ENCODE measurements at places on chromosomes 3 and 15.

DNA sequence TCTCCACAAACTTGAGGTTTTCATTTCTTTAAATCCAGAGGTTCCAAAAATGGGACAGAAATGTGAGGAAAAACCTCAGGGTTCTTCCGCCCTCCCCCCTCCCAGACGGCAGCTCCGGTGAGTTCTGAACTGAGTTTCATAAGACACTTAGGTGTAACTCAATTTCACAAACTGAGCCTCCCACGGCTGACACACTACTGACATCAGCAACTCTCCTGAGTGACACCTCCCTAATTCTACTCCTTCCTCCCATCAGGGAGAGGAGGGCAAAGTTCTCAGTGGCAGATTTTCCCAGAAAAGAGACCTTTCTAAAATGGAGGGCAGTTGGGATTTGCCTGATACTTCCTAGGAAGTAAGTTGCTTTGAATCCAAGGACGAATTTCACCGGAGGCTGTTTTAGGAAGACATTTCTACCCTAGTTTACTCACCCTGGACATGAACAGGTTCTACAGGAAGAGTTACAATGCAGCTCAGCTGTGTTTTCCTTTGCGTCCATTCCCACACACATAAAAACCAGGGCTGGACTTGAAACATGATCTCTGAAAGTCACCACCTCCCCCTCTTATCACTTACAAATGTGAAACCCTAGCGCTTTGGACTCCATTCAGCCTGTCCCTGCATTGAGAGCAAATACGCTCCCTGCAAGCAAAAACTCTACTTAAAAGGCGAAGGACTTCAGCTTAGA, 78.1 kb upstream of the LMOD3 start:
- no peak for DNase-seq

DNA sequence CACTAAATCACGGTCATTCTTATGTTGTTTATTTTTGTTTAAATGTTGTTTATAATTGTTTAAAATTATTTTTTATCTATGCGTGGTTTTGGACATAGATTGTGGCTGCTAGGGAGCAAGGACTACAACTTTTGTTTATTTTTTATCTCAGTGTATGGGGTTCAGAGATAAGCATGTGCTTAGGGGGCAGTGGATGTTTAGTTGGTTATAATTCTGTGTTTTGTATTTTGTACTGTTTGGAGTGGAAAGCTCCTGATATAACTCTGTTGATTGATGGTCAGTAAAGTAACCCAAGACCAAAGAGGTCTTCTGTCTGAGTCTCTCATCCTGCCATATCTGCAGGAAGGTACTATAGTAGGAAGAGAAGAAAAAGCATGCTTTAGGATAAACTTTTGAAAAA, 36.5 kb upstream of the NPHP3 start:
- no peak for DNase-seq

DNA sequence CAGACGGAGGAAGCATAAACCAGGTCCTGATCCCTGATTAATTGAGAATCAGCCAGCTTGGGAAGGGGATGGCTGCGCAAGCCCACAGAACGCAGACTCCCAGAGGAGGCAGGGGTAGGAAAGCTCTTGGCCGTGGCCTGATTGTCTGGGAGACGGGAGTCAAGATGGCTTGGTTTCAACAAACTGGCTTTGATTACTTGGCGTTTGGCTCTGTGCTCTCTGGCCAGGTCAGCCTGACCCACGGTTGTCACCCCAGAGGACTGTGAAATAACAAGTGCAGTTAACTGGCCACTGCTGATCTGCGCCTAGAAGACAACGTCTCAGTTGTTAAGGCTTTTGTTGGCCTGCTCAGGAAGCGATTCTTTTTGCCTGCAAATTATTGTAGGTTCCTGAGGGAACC, 387.0 kb upstream of the PROK2 start:
- no peak for DNase-seq

GRCh38 chr3:112967425-112967824, 7.5 kb downstream of the CD200R1 start:
- DNase-seq: no peak

DNA sequence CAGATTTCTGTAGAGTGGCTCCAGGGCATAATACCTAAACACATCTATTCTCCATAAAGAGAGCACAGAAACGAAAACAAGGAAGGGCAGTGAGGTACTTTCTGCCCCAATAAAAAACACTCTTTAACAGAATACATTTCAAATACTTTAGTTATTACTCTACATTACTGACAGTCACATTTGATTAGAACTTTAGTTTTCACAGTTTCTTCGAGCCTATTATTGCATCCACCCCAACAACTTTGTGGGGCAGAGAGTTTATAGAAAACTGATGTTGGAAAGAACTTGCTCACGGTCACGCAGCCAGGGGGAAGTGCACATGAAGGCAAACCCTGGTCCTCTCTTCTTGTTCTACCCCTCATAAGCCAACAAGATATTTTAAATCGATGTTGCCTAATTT, 9.0 kb downstream of the VPS39 start:
- no peak for DNase-seq

DNA sequence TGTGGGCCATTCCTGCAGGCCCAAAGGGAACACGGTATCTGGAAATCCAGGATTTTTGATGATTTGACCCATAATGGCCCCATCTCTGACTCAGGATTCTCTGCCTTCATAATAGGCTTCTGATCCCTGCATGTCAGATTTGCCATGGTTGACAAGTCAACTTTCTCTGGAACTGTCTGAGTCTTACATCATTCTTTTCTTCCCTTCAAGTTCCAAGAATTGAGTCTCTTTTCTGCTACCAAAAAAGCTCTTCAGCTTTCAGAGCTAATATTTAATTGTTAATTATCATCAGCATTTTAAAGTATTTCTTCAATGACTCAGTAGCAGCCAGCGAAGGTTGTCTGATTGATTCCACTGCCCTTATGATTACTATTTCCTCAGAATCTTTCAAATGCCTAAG, 244.4 kb upstream of the COL8A1 start:
- DNase-seq: no peak

DNA sequence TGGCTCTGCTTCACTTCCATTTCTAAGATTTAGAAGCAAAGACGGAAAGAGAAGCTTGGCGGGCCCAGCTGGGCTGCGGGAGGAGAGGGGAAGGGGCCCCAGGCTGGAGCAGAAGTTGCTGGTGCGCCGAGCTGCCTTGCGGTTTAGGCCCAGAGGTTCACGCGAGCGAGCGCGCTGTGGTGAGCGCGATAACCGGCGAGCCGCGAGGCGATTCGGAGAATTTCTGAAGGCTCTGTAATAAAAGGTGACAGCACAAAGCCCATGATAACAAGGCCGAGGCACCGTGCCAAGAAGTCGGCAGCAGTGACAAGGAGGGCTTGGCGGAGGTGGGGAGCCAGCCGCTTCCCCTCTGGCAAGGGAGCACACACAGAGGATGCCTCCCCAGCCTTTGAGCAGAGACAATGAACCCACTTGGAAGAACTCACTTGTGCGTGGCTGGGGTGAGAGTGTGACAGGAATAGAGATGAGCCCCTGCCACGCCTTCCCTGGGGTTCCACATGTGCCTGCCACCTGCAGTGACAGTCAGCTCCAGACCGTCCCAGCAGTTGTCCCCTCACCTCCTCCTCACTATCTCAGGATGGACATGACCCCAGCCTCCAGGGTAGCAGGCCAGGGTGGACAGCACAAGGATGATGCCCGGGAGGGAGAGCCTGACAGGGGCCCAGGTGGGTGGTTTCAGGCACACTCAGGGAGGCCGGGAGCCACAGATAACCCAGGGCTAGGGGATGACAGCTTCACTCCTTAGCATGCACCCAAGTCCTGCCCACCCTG, 315.2 kb downstream of the UACA start:
- no peak for DNase-seq

GRCh38 chr3:4006288-4006687, 207.1 kb downstream of the LRRN1 start:
- no peak for DNase-seq

DNA sequence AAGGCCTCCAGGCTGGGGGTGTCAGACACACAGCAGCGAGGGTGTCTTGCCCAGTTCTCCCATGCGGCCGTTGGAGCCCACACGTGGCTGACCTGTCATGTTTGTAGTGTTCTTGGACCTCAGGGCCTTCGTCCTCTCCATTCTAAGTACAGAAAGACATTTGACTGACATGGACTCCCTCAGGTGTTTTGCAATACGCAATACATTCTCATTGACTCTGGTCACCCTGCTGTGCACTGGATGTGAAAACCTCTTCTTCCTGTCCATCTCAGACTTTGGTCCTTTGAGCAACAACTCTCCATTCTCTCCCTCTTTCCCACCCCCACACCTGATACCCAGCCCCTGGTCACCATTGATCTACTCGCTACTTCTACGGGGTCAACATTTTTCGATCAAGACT, 28.9 kb upstream of the ACAD9 start:
- no peak for DNase-seq

GRCh38 chr3:159030886-159031679, 229.2 kb downstream of the MFSD1 start:
- no peak for DNase-seq

- DNase-seq: peak; percentile 35
Observed at GRCh38 chr3:194312743-194313281, 38.3 kb downstream of the CPN2 start.

DNA sequence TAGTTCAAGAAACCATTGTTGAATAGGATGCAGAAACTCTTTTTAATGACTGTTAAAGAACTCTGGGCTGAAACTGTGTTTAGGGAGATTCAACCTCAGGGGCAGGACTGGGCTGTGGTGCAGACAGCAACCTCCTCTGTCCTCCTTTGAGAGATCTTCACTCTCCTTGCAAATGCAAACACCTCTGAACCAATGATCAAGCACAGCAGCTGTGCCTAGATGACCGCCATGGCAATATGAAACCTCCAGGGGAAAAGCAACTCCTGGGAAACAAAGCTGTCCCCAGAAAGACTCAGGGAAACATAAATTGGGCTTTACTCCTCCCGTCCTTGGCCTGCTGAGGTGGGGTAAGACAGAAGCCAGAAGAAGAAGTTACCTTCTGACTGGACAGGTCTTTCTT, 52.6 kb downstream of the TBC1D2B start:
- DNase-seq: no peak

DNA sequence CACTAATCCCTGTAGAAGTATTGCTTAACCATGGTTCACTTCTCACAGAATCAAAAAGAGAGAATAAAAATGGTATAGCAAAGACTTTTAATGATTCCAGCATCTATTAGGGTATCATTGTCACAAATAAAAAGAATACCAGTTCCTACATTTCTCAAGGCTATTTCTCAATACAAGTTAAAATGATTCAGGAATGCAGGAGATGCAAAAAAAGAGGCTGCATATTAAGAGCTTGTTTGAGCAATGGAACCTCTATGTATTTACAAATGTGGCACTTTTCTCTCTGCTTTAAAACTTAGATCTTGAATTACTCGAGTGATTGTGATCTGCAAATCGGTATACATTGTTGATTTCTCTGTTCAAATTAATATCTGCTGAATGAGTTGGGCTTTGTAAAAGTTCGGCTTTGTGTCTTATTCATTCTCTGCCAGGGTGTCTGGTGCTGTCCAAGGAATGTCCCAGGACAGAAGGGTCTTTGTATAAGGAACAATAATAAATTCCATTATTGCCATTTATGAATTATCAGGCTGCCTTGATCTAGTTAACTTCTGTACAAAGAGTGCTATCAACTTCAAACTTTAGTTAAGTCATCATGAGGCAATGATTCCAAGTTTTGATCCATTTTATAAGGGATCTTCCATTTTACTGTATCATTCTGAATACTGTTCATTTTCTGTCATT, 364.2 kb downstream of the RBMS3 start:
- no peak for DNase-seq

DNA sequence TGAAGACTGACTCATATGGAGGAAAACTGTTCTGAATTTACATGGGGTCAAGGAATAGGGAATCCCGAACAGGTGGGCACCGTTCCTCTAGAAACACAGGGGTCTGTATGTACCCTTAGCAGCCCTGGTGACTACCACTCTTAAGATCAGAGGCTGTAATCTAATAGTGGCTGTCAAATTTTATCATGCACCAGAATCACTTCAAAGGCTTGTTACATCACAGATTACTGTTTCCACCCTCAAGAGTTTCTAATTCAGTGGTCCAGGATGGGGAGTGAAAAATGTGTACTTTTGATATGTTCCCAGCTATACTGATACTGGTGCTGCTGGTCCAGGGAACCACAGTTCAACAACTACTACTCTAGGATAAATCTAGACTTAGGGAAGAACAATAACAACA, 27.9 kb downstream of the DYNC1LI1 start:
- DNase-seq: no peak

GRCh38 chr3:16908896-16909295, 24.1 kb downstream of the PLCL2 start:
- DNase-seq: no peak

- no peak for DNase-seq
Observed at GRCh38 chr3:133853063-133853924, 42.4 kb downstream of the RAB6B start.

DNA sequence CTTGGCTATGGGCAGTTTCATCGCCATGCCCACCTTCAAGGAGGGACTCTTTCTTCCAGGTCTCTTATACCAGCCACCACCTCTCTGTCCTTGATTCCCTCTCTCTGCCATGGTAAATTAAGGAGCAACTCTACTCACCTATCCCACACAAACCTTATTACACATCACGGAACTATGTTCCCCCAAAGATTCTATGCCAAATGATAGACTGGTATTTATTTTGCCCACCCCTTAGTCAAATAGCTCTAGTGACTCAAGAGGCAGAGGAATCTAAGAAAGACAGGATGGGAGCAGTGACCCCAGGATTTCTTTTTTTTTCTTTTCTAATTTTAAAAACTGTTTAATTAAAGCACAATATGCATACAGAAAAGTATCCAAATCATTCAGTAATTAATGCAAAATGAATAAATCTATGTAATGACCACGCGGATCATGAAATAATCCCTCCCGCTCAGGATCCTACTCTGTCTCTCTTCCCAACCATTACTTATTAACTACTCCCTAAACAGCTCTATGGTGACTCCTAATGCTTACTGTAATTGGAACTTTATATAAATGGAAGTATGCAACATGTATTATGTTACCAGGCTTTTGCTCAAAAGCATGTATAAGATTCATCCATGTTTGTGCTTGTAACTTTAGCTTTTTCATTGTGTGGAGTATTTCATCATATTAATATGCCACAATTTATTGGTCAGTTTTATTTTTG, 410.8 kb upstream of the RASGRP1 start:
- DNase-seq: no peak

DNA sequence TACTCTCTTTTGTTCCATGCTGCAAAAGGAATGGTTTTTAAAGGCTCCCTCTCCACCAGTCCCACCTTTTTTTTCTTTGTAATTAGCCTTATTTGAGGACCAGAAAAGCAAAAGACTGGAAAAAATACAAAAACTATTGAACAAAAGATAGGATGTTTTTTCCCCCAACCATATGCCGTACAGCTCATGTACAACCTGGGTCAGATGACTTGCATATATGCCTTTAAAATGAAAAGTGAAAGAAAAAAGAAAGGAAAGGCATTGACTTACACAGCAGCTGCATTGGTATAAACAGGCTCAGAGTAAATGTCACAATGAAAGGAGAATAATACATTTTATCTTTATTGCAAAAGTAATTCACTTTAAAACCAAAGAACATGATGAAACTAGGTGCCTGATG, 69.5 kb upstream of the CMC1 start:
- no peak for DNase-seq

All from ELR (cell line).